ENCODE measurements at places on chromosomes 6 and 20.

- DNase-seq = no peak
These were observed 91.8 kb downstream of the PLEKHG1 start for GRCh38 chr6:150691463-150691862.

GRCh38 chr6:95545226-95545625 lies 32.1 kb upstream of the MANEA start:
- DNase-seq = no peak

DNA sequence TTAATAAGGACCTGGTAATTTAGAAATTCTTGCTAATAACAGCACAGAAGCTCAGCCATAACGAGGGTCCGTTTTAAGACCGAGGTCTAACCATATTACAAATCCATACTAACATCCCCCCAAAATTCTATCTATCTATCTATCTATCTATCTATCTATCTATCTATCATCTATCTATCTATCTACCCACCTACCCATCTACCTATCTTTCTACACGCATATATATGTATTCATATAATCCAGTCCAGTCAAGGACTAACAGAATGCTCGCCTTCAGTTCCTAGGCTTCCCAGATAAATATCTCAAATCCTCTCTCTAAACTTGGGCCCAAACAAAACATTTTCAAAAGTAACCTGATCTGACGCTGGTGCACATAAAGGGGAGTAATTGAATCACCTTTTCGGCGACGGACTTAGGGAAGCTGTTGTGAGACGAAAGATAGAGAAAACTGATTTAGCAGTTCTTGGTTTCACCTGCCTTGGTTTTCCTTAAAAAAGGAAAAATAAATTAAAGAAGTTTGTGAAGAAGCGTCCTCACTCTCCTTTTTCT lies 14.5 kb downstream of the HMGN4 start:
- DNase-seq = no peak

DNA sequence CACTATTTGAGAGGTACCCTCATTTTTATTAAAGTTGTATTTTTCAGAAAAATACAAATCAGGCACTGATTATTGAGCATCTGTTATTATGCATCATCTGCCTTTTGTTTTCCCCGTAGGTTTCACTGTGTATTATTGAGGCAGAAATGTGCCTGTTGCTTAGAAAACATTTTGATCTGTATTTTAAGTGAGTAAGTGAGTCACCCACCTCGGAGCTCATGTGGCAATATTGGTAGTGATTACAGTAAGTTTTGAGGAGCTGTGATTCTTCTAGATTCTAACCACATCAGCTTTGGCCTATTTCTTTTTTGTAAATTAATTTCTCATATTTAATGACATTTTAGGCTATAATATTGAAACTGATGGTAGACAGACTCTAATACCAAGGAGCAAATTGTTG lies 59.6 kb upstream of the LAMP5 start:
- peak; percentile 23 for DNase-seq

GRCh38 chr6:95784019-95784418 lies 206.7 kb downstream of the MANEA start:
- no peak for DNase-seq

DNA sequence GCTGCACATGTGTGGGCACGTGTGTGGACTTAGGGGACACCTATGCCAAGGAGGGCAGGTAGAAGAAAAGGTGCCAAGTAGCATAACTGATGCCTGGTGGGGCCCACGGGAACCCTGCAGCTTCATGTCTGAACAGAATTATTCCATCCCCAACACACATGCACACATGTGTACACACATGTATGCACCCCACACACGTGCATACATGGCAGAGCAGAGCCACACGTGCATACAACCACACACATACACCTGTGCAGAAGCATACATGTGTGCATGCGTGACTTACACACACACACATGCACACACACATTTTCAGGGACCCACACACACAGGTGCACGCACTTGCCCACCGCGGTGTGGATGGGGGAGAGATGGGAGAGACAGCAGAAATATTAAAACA lies 51.7 kb upstream of the CHRNA4 start:
- no peak for DNase-seq

DNA sequence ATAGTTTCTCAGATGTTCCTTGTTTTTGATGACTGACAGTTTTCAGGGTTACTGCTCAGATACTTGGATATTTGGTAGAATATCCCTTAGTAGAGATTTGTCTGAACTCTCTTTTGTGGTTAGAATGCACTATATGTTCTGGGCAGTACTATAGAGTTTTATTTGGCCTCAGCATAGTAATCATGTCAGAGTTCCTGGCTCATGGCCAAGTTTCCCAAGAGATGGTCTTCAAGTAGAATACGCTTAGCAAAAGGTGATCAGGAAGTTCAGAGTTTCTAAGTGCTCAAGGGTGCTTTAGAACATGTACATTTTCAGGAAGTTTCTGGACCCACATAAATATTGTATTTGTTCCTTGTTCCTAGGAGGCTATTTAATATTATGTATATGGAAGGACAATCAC lies 1209.7 kb upstream of the GJE1 start:
- DNase-seq = no peak

DNA sequence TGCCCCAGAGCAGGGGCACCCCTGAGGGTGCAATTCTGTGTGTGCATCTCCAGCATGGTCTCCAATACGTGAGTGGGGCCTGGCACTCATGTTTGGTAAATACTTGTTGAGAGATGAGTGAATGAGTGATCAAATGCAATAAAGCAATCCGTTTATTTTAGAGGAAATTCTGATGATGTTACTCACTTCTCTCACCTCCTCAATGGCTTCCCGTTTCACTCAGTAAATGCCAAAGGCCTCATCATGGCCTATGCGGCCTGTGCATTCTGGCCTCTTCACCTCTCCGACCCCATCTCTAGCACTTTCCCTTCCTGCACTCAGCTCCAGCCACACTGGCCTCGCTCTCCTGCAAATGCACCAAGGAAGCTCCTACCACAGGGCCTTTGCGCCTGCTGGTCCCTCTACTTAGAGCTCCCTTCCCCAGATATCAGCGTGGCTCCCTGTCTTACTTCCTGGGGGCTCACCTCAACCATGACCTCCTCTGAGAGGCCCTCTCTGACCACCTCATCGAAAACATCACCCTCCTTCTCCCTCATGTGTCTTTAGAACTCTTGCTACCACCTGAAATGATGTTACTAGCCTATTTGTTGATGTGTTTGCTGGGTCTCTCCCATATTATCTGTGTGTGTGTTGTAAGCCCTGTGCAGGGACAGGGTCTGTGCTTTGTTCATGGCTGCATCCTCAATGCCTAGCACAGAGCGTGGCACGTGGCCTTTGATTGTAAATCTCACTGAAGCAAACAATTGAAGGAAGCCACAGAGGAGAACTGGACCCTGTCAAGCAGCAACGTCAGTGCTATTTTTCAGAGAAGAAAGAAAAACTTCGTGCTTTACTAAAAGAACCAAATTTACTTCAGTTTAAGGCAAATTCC lies 42.6 kb downstream of the RAB44 start:
- peak; percentile 16 for DNase-seq

GRCh38 chr6:140041571-140042332 lies 667.3 kb upstream of the CITED2 start:
- no peak for DNase-seq

DNA sequence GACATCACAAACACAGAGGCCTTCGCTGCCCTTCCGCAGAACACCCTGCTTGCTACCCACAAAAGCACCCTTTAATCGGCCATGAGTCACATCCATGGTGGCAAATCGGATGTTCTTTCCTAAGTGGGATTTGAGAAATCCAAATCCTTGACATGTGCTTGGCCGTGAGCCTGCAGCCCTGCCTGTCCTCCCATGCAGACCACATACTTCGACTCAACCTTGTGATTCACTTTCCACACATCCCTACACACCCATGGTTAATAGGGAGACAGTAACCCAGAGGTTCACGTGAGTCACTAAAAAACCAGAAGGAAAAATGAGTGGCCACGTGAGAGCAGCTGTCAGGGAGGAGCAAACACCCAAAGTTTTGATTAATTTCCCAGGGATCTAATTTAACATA lies 19.4 kb downstream of the RAMACL start:
- DNase-seq = peak; percentile 98

DNA sequence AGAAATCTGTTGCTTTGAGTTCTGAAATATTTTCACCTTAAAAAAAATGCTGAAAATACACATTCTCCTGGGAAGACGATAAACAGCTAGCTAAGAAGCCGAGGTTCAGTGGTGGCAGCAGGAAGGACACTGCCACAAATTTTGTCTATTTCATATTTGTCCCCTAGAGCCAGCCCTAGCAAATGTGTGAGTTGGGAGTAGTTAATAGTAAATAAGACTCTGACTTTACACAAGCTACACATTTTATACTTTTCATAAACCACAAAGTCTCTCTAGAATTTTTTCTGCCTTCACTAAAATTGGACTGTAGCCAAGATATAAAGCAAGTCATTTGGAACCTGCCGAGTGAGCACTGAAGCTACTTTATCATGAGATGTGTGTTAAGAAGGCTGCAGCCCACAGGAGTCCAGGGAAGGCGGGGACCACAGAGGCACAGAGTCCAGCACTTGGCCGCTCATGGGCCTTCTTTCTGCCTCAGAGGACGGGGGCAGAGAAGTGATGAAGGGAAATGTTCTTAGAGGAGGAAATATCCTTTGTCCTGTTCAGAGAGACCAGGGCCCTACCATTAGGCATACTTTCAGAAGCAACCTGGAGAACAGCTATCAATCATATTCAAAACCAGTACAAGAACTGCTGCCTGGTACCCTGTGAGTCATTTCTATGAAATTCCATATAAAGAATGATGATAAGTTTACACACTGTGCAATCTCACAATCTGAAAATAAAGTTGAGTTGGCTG lies 241.7 kb upstream of the TAB2 start:
- DNase-seq = no peak

GRCh38 chr6:835476-836160 lies 142.7 kb upstream of the EXOC2 start:
- peak; percentile 22 for DNase-seq

GRCh38 chr6:50791900-50792508 lies 26.7 kb upstream of the TFAP2B start:
- peak; percentile 1 for DNase-seq

DNA sequence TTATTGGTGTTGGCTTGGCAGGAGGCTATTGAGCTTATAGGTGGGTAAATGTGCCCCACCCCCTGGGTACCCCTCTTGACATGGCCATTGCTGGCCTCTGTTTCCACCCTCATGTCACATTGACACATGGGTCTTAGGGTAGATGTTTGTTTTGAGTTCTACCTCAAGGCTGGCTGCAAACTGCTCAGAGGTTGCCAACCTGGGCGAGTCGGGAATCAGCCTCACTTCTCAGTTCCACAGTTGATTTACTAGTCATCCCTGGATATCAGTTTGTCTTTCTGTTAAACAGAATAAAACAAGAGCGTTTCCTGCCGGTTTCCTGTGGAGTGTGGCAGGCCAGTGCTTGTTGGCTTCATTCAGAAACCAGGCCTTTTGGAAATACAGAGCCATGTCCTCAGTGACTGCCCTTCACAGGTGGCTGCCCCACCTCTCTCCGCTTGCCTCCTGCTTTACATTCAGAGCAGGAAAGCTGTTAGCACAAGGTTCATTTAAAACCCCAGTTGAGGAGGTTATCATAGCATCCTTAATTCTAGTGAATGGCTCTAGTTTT lies 105.6 kb downstream of the TCP11 start:
- DNase-seq = no peak

DNA sequence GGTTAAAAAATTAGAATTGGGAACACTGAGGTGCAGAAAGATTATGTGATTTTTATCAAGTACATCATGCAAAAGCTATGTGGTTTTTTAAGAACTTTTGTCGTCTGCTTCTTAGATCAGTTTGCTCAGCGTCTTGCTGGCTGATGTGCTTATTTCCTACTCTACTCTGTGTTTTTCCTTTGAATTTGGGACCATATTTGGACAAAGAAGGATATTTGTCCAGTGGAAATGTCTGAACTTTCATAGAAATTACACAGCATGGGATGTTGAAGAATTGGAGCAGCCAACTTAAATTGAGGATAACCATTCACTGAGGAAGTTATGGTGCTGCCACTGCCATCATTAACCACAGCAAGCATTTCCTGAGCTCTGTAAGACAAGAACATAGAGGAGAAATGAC lies 252.8 kb upstream of the HS3ST5 start:
- no peak for DNase-seq

DNA sequence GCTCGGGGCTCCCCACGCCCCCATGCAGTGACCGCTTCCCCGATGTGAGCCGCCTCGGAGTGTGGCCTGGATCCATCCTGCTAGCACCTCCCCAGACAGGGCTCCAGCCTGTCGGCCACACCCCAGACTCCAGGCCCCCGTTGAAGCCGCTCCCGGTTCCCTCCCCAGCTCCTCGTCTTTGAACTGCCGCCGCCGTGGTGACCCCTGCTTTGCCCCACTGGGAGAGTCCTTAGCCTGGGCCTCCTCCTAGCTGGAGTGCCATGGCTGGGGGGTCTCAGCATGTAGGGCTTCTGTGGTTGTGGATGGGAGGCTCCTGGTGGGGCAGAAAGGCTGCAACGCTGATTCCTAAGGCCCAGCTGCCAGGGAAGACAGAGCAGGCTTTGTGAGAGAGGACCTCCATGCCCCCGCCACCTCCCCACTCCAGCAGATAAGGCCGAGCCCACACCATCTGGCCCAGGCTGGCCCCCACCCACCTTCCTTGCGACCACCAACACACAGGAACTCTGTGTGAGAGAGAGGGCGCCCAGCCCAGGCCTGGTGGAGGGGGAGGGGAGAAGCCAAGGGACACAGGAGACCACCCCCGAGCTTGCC lies 11.4 kb downstream of the FOXS1 start:
- no peak for DNase-seq

- no peak for DNase-seq
These were observed 10.8 kb downstream of the ABHD16A start for GRCh38 chr6:31692353-31692752.

DNA sequence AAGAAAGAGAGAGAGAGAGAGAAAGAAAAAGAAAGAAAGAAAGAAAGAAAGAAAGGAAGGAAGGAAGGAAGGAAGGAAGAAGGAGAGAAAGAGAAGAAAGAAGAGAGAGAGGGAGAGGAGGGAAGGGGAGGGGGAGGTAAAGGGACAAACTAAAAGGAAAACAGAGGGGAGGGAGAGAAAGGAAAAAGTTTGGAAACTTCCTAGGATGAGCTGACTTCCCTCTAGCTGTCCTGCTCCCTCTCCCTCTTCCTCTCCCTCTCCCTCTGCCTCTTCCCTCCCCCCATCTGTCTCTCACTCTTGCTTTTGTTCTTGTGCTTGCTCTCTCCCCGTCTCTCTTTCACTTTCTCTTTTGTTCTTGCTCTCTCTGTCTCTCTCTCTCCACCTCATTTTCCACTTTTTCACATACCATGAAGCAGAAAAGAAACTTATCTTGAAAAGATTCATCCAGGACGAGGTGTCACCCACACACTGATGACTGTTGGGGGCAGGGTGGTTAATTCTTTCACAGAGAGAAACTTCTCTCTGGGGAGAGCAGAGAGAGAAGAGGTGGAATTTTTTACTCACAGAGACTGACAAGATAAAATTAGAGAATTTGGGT lies 56.4 kb upstream of the DUSP22 start:
- no peak for DNase-seq

DNA sequence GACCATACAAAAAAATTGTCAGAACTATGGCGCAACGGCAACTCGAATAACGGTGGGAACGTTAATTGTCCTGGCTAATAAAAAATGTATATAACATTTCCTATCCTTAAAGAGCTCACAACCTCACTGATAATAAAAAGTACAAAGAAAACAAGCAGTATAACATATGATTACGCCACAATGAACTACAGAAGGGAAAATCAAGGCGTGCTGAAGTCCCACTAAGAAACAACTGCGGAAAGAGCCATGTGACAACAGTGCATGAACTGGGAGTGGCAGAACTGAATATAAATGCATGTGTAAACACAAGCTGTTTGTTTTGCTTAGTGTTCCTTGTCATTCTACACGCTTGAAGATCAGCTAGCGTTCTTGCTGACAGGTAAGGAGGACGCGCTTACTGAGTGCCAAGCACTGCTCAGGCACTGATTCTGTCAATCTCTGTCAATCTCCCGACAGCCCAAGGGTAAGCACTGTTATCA lies 466 bp upstream of the PSMB1 start:
- peak; percentile 47 for DNase-seq

Data from foreskin fibroblast (primary cell).